Epithelial cell of proximal tubule (primary cell): ENCODE measurements at places on chromosomes 2 and 18. TPM values are rescaled to one million over a fixed set of nuclear protein-coding genes. Genes with fewer than 3 reads are reported as not detected.

- no peak for DNase-seq
Observed at GRCh38 chr2:183519371-183520056, 395.3 kb downstream of the NUP35 start.

DNA sequence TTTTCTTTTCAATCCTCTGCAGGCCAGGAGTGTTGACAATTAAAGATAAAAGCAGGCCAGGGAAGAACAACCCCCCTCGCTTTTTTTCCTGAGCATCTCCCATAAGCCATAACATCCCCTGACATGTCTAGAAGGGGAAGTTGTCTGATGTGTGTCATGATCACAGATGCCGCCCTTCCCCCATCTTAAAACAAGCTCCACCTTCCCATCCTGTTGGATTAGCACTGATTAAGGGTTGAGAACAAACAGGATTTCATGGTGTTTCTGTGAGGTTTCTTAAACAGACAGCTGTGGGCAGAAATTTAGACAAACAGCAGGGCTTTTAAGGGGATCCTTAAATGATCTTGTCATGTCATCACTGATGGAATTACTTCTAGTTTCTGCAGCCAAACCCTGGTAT lies 59.4 kb upstream of the UPP2 start:
- no peak for DNase-seq

- peak; percentile 57 for DNase-seq
Observed at GRCh38 chr2:108587621-108588020, 53.4 kb downstream of the LIMS1 start.

Gene NYAP2
- total RNA-seq, result not detected in 2 replicates

DNA sequence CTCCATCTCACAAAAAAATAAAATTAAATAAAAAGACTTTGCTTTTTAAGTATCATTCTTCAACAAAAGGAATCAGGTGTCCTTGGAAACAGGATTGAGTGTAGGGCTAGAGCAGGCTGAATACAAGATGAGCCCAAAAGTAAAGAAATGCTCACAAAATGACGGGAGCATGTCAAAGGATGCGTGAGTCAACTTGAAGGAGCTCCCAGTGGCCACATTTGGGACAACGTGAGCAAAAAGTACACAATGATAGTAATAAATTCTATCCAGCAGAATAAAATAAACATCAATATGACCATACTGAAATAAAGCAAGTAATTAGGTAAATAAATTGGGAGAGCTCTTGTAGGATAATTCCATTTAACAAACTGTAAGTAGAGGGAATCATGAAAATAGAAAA lies 220.7 kb downstream of the PHLPP1 start:
- DNase-seq, result no peak

GRCh38 chr2:10810202-10811161 lies 2.1 kb downstream of the PDIA6 start:
- DNase-seq, result no peak

Gene TUBA3E
- not detected in 2 replicates for total RNA-seq

DNA sequence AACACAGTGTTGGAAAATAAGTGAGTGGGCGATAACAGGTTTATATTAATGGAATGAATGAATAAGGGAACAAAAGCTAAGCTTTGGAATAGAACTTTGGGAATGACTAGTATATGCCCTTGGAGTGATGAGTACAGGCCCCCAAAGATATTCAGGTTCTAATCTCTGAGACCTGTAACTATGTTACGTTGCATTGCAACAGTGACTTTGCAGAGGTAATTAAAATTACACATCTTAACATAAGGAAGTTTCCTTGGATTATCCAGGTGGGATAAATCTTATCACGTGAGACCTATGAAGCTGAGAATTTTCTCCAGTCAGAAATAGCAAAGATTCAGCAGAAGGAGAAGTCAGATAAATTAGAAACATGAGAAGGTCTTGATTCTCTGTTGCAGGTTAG lies 661.5 kb upstream of the LINC00305 start:
- no peak for DNase-seq

DNA sequence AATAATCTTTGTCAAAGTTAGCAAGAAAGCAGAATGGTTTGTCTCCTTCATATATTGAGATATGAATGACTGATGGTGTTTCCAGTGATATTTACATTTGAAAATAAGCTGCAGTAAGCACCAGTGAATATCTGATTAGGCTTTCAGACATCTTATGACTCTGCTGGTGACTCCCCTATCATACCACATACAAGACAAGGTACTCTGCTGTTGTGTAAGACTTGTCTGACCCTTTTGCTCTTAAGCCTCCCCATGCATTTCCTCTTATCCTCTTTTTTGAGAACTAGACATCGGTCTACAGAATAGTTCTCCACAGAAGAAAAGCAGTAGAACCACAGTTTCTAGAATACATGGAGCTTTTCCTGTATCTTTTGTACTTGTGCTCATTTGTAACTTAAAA lies 9.3 kb downstream of the POLI start:
- DNase-seq, result no peak

- no peak for DNase-seq
Observed at GRCh38 chr2:144376926-144377325, 143.0 kb downstream of the ZEB2 start.
